ENCODE measurements at places on chromosomes 3 and 15.

GRCh38 chr3:14555835-14556234 lies 15.7 kb upstream of the GRIP2 start:
- DNase-seq: no peak

DNA sequence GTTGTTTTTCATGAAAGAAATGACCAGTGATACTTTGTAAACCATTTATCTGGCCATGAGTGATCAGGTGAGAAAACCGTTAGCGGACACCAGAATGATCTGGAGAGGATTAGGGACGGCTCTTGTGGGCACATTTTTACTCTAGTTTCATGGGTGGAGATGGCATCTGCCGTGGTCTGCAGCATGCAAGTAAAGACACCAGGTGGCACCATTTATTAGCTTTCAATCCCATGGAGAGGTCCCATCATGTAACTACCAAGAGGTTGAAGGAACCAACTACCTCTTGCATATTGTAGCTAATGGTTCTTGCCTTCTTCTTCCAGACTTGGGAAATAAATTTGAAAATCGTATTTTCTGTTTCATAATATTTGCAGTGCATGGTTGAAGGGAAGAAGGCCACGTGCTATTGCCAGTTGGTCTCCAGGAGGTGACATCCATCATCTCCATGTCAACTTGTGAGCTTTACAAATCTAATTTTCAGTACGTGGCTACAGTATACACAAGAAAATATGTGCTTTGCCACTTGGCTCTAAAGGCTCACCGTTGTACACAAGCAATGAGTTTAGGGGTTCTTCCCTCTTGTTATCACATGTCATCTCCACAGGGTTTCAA lies 1.5 kb upstream of the MAPKBP1 start:
- DNase-seq: peak; percentile 20

DNA sequence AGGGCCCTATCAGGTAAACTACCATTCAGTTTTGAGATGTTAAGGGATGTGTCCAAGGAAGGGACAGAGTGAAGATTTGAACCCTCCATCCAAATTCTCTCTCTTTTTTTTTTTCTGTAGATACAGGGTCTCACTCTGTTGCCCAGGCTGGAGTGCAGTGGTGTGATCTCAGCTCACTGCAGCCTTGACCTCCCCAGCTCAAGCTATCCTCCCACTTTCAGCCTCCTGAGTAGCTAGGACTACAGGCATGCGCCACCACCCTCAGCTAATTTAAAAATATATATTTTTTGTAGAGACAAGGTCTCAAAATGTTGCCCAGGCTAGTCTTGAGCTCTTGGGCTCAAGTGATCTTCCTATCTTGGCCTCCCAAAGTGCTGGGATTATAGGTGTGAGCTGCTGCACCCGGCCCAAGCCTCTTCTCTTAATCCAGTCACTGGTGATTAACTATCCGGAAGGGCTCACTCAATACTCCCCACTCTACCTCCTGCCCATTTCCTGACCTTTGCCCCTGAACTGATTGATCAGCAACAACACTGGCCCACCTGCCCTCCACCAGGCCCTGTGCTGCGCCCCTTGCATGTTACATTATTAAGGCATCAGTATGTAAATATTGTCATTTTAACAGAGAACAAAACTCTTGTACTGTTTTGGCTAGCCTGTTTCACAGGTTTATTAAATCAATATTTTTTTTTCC lies 164.7 kb downstream of the CTNNB1 start:
- DNase-seq: no peak

GRCh38 chr3:128723477-128723876 lies 2.5 kb upstream of the RAB7A start:
- DNase-seq: no peak

DNA sequence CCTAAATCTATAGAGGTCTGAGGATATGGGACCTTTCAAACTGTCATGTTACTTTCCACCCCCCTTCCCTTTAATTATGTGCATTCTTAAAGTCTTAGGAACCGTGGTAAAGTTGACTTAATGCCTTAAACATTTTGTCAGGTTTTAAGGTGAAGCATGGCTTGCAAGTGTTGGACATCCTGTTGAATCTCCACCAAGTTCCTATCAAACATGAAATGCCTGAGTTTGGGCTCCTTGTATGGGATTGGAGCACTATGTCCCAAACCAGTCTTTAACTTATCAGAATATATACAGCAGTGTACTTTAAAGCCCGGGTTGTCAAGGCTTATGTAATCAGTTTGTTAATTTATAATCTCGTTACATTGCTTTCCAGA lies 1.1 kb downstream of the SNRK start:
- DNase-seq: no peak

DNA sequence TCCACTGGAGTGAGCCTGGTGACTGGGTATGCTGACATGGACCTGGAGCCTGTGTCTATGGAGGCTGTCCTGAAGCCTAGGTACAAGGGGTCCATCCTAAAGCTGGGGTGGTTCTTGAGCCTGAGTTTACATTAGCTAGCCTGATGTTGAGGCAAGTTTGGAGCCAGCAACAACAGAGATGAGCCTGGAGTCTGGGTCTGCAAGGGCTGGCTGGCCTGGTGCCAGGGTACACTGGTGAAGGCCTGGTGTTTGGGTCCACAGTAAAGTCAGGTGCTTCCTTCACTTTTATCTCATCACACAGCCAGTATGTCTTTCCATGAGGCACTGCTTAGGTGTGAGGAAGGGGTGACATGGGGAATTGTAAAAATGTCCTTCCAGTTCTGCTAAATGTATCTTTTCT lies 49.5 kb downstream of the TP63 start:
- no peak for DNase-seq

- DNase-seq: no peak
These were observed 9.9 kb downstream of the C3orf22 start for GRCh38 chr3:126548556-126549466.

GRCh38 chr3:71784201-71784913 lies 591 bp downstream of the PROK2 start:
- DNase-seq: no peak

DNA sequence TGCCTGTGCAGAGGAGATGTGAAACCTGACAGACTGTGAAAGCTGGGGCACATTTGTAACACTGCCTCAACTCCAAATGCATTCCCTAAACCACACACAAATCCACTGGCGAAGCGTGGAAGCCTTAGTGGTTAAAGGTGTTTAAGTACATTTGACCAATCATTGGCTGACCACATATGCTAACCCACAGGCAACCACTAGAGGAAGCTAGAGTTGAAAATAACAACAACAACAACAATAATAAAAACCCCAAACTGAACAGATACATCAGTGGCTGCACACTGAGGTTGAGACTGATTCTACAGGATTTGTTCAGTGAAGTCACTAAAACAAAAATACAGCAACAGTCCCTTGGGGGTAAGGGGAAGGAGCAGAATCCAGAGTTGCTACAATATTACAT lies 129.7 kb downstream of the TJP1 start:
- no peak for DNase-seq

GRCh38 chr15:33101036-33101435 lies 93.5 kb downstream of the FMN1 start:
- DNase-seq: no peak

DNA sequence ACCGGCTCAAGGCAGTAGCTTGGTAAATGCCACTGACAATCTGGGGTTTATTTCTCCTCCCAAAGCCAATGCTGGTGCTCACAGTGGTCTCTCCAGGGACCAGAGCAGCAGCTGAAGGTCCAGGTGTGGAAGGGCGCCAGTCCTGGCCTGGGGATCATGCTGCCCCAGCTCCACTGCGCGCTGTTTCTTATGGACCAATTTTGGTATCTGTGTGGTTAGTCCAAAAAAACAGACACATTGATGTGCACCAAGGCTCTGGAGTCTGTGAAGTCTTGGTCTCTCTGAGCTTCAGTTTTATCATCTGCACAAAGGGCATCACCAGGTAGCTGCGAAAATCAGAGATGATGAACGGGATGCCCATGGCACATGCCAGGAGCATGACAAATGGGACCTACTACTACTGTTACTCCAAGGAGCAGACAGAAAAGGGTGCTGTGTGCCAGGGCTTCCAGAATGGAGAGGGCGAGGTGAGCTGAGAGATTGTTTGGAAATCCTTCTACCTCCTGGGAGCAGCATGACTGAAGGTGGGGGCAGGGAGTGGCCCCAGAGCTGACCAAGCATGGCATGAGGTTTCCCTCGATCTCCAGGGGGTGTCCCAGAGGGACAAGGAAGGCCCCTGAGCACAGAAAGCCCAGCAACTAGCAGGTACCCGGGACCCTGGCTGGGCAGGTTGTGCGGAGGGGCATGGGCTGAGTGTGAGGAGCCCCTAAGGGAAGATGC lies 134.3 kb upstream of the PRR20G start:
- DNase-seq: no peak

All from stimulated activated CD8-positive, alpha-beta memory T cell treated with anti-CD3 and anti-CD28 coated beads, Interleukin-2, amount 100 ng/mL, for 1 hour (primary cell).